Thoracic aorta (tissue), 2 donors: ENCODE measurements at places on chromosomes 4 and X.

- H3K4me3 ChIP-seq, result no peak overlapping the region
- DNase-seq, result no peak
- H3K4me1 ChIP-seq, result no peaks in the 10 kb centered on the region
- no peaks in the 10 kb centered on the region for H3K36me3 ChIP-seq
Observed at GRCh38 chrX:24231641-24232179, 82.2 kb downstream of the SUPT20HL2 start.

DNA sequence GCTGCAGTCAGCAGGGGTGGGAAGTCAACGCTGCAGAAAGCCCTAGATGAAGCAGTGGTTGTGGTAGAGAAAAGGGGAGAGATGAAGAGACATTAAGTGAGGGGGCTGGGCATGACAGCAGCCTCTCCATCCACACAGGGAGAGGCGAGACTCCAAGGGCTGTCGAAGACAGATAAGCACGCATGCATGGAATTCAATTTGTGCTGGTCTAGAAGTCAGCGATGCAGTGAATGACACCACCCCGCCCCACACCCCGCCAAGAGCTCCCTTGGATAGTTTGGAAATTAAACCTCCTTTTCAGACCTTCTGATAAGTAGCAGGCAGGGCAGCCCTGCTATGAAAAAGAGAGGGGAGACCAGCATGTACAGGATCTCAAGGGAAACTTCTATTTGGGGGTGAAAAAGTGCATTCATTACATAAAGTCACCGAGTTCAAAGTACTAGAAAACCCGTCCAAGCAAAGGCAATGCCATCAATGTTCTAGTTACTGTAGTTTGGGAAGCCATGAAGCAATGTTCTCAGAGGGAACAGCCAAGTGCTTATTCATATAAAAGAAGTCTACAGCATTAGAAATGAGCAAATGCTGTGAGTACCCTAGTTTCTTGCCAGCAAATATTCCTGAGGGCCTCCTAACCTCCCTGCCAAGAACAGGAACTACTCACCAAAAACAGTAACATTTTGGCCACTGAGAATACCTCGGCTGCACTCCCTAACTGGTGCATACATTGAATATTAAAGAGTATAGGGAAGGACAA, 152.3 kb upstream of the ANXA10 start:
- H3K4me3 ChIP-seq, result no peak overlapping the region
- no peaks in the 10 kb centered on the region for H3K36me3 ChIP-seq
- no peak for DNase-seq
- no peak overlapping the region for H3K27ac ChIP-seq
- H3K4me1 ChIP-seq, result no peaks in the 10 kb centered on the region

- H3K4me3 ChIP-seq, result no peak overlapping the region
- no peak overlapping the region for H3K27ac ChIP-seq
- H3K27me3 ChIP-seq, result no peaks in the 10 kb centered on the region
- H3K36me3 ChIP-seq, result no peaks in the 10 kb centered on the region
- DNase-seq, result no peak
Observed at GRCh38 chr4:54946741-54947140, 178.7 kb downstream of the KDR start.

- no peaks in the 10 kb centered on the region for H3K36me3 ChIP-seq
- no peak overlapping the region for H3K4me3 ChIP-seq
- no peak overlapping the region for H3K27ac ChIP-seq
- peaks cover 44% of the 10 kb centered on the region for H3K4me1 ChIP-seq
- no peaks in the 10 kb centered on the region for H3K27me3 ChIP-seq
- no peak for DNase-seq
Observed at GRCh38 chrX:34638116-34638515, 19.0 kb downstream of the TMEM47 start.

GRCh38 chr4:111178231-111178630, 555.4 kb upstream of the PITX2 start:
- H3K4me1 ChIP-seq, result no peaks in the 10 kb centered on the region
- no peak overlapping the region for H3K4me3 ChIP-seq
- H3K27ac ChIP-seq, result no peak overlapping the region
- H3K36me3 ChIP-seq, result no peaks in the 10 kb centered on the region

DNA sequence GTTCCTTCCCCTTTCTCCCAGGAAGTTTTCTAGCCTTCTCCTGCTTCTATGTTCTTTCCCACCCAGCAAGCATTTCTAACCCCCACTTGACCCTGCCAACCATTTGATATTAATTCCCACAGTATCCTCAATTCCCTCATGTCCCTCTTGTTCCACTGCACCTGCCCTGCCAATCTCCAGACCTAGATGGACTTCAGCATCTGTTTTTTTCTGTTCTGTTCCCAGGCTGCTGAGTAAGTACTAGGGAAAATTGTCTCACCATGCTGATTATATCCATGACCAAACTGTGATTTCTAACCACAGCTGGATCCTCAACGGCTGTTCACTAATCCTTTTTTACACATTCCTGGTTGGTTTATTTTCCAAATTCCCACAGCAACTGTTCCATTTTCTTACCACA, 37.7 kb downstream of the CLCN5 start:
- H3K4me3 ChIP-seq, result no peak overlapping the region
- no peaks in the 10 kb centered on the region for H3K36me3 ChIP-seq
- no peak for DNase-seq

DNA sequence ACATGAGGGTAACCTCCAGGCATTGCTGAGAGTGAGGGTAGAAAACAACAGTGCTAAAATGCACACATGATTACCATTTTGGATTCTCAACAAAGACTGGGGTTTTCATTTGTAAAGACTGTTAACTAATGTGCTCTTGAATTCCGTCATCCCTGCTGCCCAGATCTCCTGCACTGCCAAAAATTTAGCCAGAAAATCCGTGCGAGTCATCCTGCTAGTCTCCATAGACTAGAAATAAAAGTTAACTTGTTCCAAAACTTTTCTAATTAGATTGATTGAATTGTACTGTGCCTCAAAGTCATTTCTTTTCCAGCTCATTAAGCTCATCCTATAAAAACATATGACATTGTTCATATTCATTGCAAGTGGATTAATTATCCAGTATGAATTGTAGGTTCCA, 99.8 kb downstream of the ARSF start:
- no peaks in the 10 kb centered on the region for H3K4me1 ChIP-seq
- no peaks in the 10 kb centered on the region for H3K36me3 ChIP-seq

DNA sequence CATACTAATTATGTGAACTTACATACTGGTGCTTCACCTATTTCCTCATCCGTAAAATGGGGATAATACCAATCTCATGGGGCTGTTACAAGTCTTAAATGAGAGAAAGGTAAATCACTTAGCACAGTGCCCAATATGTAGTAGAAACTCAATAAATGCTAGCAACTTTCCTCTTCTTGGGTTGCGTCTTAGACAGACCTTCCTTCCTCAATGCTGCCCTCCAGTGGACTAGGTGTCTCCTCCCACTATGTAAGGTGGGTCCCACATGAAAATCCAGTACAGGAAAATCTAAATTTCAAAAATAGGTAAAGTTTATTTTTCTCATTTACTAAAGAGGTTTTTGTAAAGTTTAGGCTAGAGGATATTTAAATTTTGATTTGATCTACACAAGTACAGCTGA, 20.6 kb downstream of the ZDHHC9 start:
- no peak overlapping the region for H3K27ac ChIP-seq
- DNase-seq, result no peak
- no peaks in the 10 kb centered on the region for H3K27me3 ChIP-seq
- H3K36me3 ChIP-seq, result peaks cover 3% of the 10 kb centered on the region
- no peaks in the 10 kb centered on the region for H3K4me1 ChIP-seq

DNA sequence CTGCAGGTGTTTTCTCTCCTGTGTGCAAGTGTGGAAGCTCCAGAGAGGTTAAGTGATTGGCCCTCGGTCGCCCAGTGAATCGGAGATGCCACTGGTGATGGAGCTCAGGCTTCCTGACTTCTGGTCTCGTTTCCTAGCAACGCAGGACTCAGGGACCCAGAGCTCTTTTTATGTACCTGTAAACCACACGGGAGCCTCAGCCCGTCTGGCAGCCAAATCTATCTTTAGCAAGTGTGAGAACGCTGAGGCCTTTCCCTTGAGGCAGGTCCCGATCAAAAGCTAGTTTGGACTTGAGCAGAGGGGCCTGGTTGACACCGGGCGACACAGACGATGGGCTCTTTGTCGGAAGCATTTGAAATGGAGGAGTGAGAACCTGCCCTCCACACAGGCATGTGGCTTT, 116.8 kb downstream of the SORCS2 start:
- no peaks in the 10 kb centered on the region for H3K27me3 ChIP-seq
- no peaks in the 10 kb centered on the region for H3K36me3 ChIP-seq
- no peak overlapping the region for H3K27ac ChIP-seq
- H3K4me3 ChIP-seq, result no peak overlapping the region
- no peaks in the 10 kb centered on the region for H3K4me1 ChIP-seq

- H3K27me3 ChIP-seq, result no peaks in the 10 kb centered on the region
- H3K4me3 ChIP-seq, result no peak overlapping the region
- no peaks in the 10 kb centered on the region for H3K36me3 ChIP-seq
- no peaks in the 10 kb centered on the region for H3K4me1 ChIP-seq
- H3K27ac ChIP-seq, result no peak overlapping the region
Observed at GRCh38 chr4:82437285-82438005, 7.1 kb downstream of the ENOPH1 start.

DNA sequence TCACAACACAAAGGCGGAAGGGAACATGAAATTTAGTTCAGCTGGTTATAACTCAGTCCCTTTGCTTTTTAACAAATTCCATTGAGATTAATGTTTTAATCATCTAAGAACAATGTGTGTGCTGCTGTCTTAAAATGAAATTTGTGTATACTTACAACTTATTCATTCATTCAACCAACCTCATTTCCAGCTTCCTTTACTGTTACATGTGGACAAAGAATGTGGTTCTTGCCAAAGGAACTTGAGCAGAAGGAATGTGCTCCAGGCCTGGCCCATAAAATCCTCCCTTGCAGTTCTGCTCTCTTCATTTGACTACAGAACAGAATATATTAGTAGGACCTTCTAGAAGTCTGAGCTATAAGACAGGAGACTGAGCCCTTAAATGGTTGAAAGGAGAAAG, 176.8 kb upstream of the GLRA2 start:
- no peaks in the 10 kb centered on the region for H3K4me1 ChIP-seq
- H3K36me3 ChIP-seq, result no peaks in the 10 kb centered on the region
- H3K27ac ChIP-seq, result no peak overlapping the region
- DNase-seq, result no peak
- H3K4me3 ChIP-seq, result no peak overlapping the region

GRCh38 chr4:4848540-4848939, 10.9 kb upstream of the MSX1 start:
- no peak overlapping the region for H3K27ac ChIP-seq
- DNase-seq, result no peak
- H3K4me1 ChIP-seq, result peaks cover 10% of the 10 kb centered on the region

DNA sequence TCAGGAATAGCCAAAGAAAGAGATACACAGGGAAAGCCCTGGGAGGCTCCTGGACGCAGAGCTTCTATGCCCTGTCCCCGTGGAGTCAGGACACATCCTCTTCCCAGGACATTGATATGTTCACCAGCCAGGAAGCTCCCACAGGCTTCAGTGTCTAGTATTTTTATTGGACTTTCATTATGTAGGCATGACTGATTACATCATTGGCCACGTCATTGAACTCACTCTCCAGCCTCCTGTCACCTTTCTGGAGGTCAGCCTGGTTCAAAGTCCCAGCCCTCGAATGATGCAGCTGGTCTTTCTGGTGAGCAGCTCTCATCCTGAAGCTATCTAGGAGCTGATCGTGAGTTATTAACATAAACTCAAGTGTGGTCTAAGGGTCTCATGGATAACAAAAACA, 104.1 kb downstream of the CPEB2 start:
- no peak overlapping the region for H3K27ac ChIP-seq
- DNase-seq, result no peak
- H3K4me1 ChIP-seq, result no peaks in the 10 kb centered on the region
- H3K4me3 ChIP-seq, result no peak overlapping the region

DNA sequence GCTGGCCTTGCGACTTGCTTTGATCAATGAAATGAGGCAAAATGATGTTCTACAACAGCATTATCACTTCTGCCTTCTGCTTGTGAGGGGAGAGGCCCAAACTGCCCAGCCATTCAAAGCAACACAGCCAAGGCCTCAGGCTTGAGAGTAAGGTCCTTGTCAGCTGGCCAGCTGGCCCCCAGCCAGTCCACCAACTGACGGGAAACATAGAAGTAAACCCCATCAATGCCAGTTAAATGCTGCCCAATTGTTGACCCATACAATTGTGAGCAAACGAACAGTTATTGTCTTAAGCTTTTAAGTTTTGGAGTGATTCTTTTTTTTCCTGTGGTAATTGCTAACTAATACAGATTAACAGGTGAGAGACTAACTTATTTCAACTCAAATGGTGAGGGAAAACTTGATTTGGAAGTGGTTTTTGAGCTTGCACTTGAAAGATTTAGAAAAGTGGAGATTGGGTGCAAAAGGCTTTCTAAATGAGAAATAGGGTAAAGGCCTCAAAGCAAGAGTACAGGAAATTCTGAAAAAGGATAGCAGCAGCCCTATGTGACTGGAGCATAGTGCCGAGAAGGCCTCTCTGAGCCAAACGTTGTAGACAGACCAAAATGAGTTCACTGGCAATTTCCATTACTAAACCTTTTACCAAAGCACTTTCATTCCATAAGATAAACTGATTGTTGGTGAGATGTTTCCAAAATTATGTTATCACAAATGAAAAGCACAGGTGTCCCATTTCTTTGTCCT, 66.9 kb downstream of the ARHGEF38 start:
- H3K4me1 ChIP-seq, result no peaks in the 10 kb centered on the region
- no peaks in the 10 kb centered on the region for H3K27me3 ChIP-seq
- H3K36me3 ChIP-seq, result no peaks in the 10 kb centered on the region
- H3K27ac ChIP-seq, result no peak overlapping the region
- no peak for DNase-seq
- no peak overlapping the region for H3K4me3 ChIP-seq

GRCh38 chr4:1271686-1272085, 18.0 kb upstream of the MAEA start:
- H3K27ac ChIP-seq, result no peak overlapping the region
- H3K27me3 ChIP-seq, result no peaks in the 10 kb centered on the region
- DNase-seq, result no peak
- no peaks in the 10 kb centered on the region for H3K4me1 ChIP-seq
- no peaks in the 10 kb centered on the region for H3K36me3 ChIP-seq
- H3K4me3 ChIP-seq, result no peak overlapping the region

GRCh38 chr4:169311643-169312365, 41.0 kb upstream of the SH3RF1 start:
- H3K27ac ChIP-seq, result no peak overlapping the region
- H3K27me3 ChIP-seq, result no peaks in the 10 kb centered on the region
- no peak for DNase-seq
- H3K36me3 ChIP-seq, result no peaks in the 10 kb centered on the region
- no peaks in the 10 kb centered on the region for H3K4me1 ChIP-seq

DNA sequence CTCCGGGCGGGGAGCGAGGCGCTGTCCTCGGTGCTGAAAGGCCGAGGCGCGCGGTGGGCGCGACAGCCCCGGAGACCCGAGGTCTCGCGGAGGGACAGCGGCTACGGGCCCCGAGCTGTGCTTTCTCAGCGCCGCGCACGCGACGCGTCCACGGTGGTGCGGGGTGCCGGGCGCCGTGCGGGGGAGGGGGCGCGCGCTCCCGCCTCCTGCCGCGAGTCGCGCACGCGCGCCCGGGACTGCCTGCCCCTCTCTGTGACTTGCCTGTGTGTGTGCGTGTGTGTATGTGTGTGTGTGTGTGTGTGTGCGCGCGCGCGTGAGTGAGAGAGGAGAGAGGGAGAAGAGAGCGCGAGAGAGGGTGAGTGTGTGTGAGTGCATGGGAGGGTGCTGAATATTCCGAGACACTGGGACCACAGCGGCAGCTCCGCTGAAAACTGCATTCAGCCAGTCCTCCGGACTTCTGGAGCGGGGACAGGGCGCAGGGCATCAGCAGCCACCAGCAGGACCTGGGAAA, at the start of gene GRIA2:
GRIA2 (plus strand) TSS at position 358 of the 511 bp plus-strand sequence. CDS start 315 bp downstream, outside the sequence.
- H3K4me3 ChIP-seq, result peak within 1 kb of the TSS; percentile 84
- no peaks in the 10 kb centered on the region for H3K4me1 ChIP-seq
- H3K36me3 ChIP-seq, result no peaks in the 10 kb centered on the region
- no peaks in the 10 kb centered on the region for H3K27me3 ChIP-seq
